Hepatocyte (in vitro differentiated cells): ENCODE measurements at places on chromosomes 7 and 10. TPM values are rescaled to one million over a fixed set of nuclear protein-coding genes. Genes with fewer than 3 reads are reported as not detected.

GRCh38 chr7:118218413-118219156 lies 5.9 kb upstream of the ANKRD7 start:
- H3K27me3 ChIP-seq: no peaks in the 10 kb centered on the region
- no peaks in the 10 kb centered on the region for H3K4me1 ChIP-seq
- no peak for DNase-seq
- H3K27ac ChIP-seq: no peak overlapping the region
- no peak overlapping the region for H3K4me3 ChIP-seq

DNA sequence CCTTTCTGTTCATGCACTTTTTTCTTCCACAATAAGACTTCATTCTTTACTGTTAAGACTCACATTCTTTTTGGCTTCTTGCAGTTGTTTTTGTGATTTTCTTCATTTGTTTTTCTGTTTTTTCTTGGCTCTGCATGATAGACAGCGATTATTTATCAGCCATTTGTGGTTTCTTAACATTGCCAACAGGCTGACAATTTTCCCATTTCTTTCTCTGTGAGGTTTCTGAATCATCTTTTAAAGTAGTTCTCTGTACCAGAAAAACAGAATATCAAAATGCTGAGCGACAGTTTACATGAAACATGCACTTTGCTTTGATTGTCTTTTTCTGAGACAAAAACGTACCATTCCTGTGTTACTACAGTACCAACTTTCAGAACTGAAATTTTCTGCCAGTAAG lies 334.2 kb upstream of the MAGI2 start:
- H3K4me3 ChIP-seq: no peak overlapping the region
- H3K36me3 ChIP-seq: no peaks in the 10 kb centered on the region
- no peaks in the 10 kb centered on the region for H3K4me1 ChIP-seq
- H3K27me3 ChIP-seq: no peaks in the 10 kb centered on the region
- DNase-seq: no peak

- H3K36me3 ChIP-seq: no peaks in the 10 kb centered on the region
- H3K27ac ChIP-seq: no peak overlapping the region
- no peak for DNase-seq
- H3K27me3 ChIP-seq: no peaks in the 10 kb centered on the region
Measured at GRCh38 chr7:51666751-51667150, 350.1 kb upstream of the COBL start.

DNA sequence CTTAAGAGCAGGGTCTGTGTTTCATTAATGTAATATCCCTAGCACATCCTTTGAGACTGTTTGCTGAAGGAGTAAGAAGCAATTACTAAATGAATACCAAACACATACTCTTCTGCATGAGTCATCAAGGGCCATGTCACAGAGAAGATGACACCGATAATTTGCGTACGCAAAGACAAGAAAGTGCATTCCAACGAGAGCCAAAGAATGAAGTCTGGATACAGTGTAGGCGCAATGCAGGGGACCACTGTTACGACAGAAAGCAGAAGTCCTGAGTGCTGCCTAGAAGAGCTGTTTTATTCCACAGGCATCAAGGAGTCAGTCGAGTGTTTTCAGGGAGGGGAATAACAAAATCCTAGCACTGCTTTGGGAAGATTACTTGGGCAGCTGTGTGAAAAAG lies 62.7 kb downstream of the VPS41 start:
- H3K4me3 ChIP-seq: no peak overlapping the region
- no peaks in the 10 kb centered on the region for H3K4me1 ChIP-seq
- H3K27ac ChIP-seq: no peak overlapping the region
- no peaks in the 10 kb centered on the region for H3K27me3 ChIP-seq
- DNase-seq: peak; percentile 18
- H3K36me3 ChIP-seq: no peaks in the 10 kb centered on the region

GRCh38 chr7:100674411-100675104 lies 1.0 kb downstream of the GNB2 start:
- H3K4me1 ChIP-seq: peaks cover 20% of the 10 kb centered on the region
- peak overlapping the region; percentile 90 for H3K27ac ChIP-seq
- peak overlapping the region; percentile 96 for H3K4me3 ChIP-seq
- peak; percentile 49 for DNase-seq

GRCh38 chr10:60209874-60210570 lies 179.7 kb downstream of the ANK3 start:
- H3K4me1 ChIP-seq: no peaks in the 10 kb centered on the region
- H3K27ac ChIP-seq: no peak overlapping the region
- no peaks in the 10 kb centered on the region for H3K27me3 ChIP-seq
- DNase-seq: no peak

- no peak for DNase-seq
- H3K4me1 ChIP-seq: peaks cover 52% of the 10 kb centered on the region
- no peaks in the 10 kb centered on the region for H3K36me3 ChIP-seq
- H3K27me3 ChIP-seq: no peaks in the 10 kb centered on the region
- H3K4me3 ChIP-seq: no peak overlapping the region
Measured at GRCh38 chr7:55105952-55106351, 87.1 kb downstream of the EGFR start.

DNA sequence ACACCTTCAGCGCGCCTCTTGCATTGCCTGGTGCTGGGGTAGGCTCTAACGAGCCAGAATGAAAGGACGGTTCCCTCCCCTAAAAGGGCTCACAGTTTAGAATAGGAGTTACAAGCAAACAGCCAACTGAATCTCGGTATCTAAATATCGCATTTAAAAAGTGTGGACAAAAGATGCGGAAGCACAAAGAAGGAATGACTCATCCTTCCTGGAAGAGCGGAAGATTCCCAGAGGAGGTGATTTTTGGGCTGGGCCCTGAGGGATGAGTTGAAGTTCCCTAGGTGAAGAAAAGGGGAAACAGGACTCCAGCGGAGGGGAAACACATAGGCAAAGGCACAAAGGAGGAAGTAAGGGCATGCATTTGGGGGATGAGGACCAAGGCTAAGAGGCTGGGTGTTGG lies 29.9 kb downstream of the SRRM3 start:
- H3K36me3 ChIP-seq: no peaks in the 10 kb centered on the region
- no peaks in the 10 kb centered on the region for H3K4me1 ChIP-seq
- no peak for DNase-seq
- peaks cover 23% of the 10 kb centered on the region for H3K27me3 ChIP-seq

DNA sequence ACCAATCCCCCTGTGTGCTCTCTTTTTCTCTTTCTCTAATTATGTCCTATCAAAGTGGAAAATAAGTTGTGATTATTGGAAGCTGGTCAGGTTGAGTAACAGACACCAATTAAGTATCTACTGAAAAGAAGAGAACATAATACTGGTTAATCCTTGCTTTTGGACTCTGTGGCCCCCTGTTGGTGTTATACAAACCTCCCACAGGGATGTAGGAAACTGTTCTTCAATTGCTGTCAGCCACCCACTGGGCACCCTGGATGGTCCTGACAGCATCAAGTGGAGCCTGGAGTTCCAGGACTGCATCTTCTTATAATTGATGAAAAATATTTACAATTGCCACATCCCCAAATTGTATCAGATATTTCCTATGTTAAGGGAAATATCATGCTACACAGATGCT lies 939.7 kb downstream of the KCNMA1 start:
- H3K4me3 ChIP-seq: no peak overlapping the region
- DNase-seq: no peak
- H3K27me3 ChIP-seq: no peaks in the 10 kb centered on the region
- no peaks in the 10 kb centered on the region for H3K36me3 ChIP-seq
- H3K27ac ChIP-seq: no peak overlapping the region

- no peaks in the 10 kb centered on the region for H3K36me3 ChIP-seq
- no peaks in the 10 kb centered on the region for H3K27me3 ChIP-seq
- no peak overlapping the region for H3K4me3 ChIP-seq
- no peak for DNase-seq
- H3K27ac ChIP-seq: no peak overlapping the region
Measured at GRCh38 chr10:114523876-114524275, 119.6 kb upstream of the AFAP1L2 start.

GRCh38 chr7:91302794-91303193 lies 38.6 kb downstream of the FZD1 start:
- H3K36me3 ChIP-seq: no peaks in the 10 kb centered on the region
- no peak overlapping the region for H3K27ac ChIP-seq

GRCh38 chr10:115056186-115056585 lies 37.0 kb upstream of the ATRNL1 start:
- no peaks in the 10 kb centered on the region for H3K4me1 ChIP-seq
- H3K36me3 ChIP-seq: no peaks in the 10 kb centered on the region
- DNase-seq: no peak
- H3K4me3 ChIP-seq: no peak overlapping the region
- no peak overlapping the region for H3K27ac ChIP-seq
- no peaks in the 10 kb centered on the region for H3K27me3 ChIP-seq

- no peak for DNase-seq
- no peaks in the 10 kb centered on the region for H3K36me3 ChIP-seq
- no peak overlapping the region for H3K27ac ChIP-seq
- H3K4me3 ChIP-seq: no peak overlapping the region
Measured at GRCh38 chr10:22351131-22351703, 5.9 kb downstream of the SPAG6 start.

DNA sequence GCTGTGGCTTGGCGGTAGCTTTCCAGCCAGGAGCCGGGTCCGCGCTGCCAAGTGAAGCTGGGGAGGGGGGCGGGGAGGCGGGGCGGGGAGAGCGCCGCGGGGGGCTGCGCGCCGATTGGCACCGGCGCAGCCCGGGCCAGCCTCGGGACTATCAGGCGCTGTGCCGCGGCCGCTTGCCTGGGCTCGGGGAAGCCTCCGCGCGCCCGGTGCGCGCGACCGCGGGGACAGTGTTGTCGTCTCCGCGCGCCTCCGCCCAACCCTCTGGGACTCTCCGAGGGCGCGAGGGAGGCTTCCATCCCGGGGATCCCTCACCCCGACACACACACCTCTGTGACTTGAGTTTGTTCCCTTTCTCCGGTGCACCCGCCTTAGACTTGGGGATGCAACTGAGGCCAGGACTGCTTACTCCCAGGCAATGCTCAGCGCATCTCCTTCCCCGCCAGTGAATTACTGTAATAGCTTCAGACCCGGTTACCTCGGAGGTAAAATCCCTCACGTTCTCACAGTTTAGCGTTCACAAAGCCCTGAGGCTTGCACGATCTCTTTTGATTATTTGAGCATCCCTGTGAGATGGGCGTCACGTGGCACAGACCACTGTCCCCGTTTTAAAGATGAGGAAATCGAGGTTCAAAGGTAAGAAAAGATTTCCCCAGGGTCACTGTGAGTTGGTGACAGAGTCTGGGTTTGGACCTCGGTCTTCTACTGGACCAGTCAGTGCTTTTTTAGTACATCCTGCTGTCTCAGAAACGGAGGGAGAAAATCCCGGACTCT lies at the start of gene NKX1-2:
NKX1-2 (minus strand) TSS at position 24 of the 771 bp plus-strand sequence. CDS start 92 bp downstream, outside the sequence.
- peaks cover 93% of the 10 kb centered on the region for H3K27me3 ChIP-seq

Gene OPALIN
- total RNA-seq: not detected in 2 replicates

Gene PON3
- total RNA-seq: not detected in 2 replicates

Gene NPFFR1
- not detected in 2 replicates for total RNA-seq

Gene NCF1
- total RNA-seq: not detected in 2 replicates
